Sciatic nerve (tissue), 2 donors: ENCODE measurements at places on chromosomes 5 and 9.

DNA sequence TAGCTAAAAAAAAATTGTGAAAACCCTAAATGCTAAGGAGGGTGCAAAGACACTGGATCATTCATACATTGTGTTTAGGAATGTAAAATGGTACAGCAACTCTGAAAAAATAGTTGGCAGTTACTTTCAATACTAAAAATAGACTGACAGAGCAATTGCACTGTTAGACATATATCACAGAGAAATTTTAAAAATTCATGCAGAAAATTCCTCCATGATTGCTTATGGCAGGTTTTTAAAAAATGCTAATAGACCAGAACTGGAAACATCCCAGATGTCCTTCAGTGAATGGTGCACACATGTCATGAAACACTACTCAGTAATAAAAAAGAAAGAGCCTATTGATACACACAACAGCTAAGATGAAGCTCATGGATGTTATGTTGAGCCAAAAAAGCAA, 349.8 kb upstream of the DAB2 start:
- DNase-seq: no peak

- no peak for DNase-seq
Measured at GRCh38 chr5:109917154-109917546, 227.4 kb downstream of the MAN2A1 start.

GRCh38 chr5:139772927-139773690, 22.5 kb upstream of the PSD2 start:
- DNase-seq: no peak

DNA sequence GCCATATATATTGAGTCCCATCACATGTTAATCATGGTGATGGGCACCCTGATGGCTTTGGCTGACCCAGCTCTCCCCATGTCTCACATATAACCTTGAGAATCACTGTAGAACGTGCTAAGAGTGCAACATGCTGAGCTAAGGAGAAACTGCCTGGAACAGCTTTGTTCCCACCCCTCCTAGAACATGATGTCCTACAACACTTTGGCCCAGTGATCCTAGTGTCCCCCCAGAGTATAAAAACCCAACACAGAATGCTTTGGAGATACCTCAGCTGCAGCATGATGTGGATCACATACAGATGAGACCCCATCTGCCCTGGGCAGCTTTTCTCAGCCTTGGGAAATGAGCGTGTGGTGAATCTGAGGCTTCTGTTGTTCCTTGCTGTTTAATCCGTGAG, 343.5 kb downstream of the NFIB start:
- no peak for DNase-seq

DNA sequence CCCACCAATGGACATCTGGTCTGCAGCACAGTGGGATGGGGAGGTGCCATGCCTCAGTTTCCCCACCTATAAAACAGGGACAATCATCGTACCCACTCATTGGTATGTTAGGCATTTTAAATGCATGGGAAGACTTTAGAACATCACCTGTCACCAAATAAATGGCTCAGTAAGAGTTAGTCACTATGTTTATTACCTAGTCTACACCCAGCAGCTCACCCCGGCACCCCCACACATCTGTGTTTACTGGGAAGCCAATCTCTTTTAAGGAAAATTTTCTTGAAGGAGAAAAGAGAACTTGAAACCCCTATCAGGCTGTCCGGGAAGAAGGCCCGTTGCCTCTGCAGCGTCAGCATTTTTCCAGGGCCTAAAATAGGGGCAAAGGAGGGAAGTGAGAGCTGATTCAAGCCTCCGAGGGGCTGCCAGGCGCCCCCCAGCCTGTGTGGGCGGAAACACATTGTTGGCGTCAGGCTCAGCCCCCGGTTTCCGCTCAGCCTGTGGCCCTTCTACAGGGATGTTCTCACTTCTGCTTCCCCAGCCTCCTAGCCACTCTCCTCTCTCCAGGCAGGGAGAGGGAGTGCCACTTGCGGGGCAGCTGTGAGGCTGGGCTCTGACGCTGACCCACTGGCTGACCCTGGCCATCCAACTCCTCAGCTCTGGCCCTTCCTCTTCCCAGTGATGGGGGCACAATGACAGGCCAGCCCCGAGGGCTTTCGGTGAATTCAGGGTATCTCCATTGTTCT, 4.6 kb downstream of the CSF1R start:
- peak; percentile 79 for DNase-seq

- no peak for DNase-seq
Measured at GRCh38 chr5:82735160-82735789, 341.9 kb downstream of the TMEM167A start.

DNA sequence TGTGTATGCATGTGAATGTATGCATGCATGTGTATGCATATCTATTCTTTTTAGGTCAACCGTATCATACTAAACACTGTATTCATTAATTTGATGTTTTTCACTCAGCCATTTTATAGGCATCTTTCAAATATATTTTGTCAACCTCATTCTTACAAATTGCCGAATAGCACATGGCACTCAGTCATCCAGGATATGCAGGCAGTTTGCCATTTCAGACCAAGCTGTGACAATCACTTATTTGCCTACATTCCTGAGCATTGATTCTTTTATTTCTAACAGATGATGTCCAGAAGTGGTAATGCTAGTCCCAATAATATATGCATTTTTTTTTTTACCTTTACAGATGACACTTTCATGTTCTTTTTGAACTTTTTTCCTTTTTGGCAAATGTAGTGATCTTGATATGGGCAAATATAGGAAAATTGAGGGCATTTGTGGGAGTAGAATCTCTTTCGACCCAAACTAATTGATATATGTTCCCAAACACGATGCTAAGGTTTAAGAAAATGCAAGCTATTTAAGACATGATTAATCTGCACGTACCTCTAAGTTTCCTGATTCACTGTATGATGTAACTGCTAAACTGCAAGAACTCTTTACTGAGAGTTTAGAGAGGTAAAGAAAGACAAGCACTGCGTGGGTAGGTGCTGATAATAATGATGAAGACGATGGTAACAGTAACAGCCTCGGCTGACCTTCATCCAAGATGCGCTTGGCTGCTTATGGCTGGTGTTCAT, 153.9 kb upstream of the DAP start:
- no peak for DNase-seq

DNA sequence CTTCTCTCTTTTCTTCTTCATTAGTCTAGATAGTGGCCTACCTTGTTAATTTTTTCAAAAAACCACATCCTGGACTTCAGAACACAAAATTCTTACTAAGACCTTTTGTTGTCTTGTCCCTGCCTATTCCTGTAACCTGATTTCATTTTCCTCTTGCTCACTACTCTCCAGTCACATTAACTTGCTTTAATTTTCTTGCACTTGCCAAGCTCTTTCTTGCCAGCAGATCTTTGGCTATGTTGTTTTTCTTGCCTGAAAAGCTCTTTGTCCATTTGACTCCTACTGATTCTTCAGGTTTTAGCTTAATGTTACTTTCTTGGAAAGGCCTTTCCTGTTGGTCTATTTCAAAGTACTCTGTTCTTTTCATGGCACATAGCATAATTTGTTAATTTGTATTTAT, 356.8 kb downstream of the OSTF1 start:
- DNase-seq: no peak

DNA sequence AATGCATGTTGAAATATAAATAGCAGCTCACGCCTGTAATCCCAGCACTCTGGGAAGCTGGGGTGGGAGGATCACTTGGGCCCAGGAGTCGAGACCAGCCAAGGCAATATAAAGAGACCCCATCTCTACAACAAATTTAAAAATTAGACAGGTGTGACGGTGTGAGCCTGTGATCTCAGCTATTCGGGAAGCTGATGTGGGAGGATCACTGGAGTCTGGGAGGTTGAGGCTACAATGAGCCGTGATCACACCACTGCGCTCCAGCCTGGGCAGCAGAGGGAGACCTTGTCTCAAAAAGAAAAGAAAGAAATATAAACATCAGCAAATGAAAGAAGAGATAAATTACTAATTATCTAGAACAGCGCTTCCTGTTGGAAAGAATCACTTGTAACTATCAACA, 105.0 kb downstream of the MAPKAP1 start:
- DNase-seq: no peak
